ENCODE measurements at places on chromosomes 4 and X. TPM values are rescaled to one million over a fixed set of nuclear protein-coding genes. Genes with fewer than 3 reads are reported as not detected.

The TRO gene
- 6.5 TPM for total RNA-seq

The PHKA1 gene
- 6.7 TPM for total RNA-seq

The RAB33A gene
- not detected for total RNA-seq

The CCSER1 gene
- 7.7 TPM for total RNA-seq

The PLS3 gene
- 18.8 TPM for total RNA-seq

The SPANXN4 gene
- not detected for total RNA-seq

The SPIN3 gene
- total RNA-seq = 4.7 TPM

The HERC3 gene
- total RNA-seq = 11.5 TPM

The SMARCAD1 gene
- total RNA-seq = 8.7 TPM

The CLNK gene
- not detected for total RNA-seq

The ASB9 gene
- total RNA-seq = 2.4 TPM

The EDA gene
- total RNA-seq = 5.1 TPM

The MBNL3 gene
- 10.2 TPM for total RNA-seq

The HTN3 gene
- not detected for total RNA-seq

The DUX4 gene
- total RNA-seq = 0.47 TPM
